ENCODE measurements at places on chromosomes 6 and 20.
A peak's percentile ranks its signal among the peaks of the same experiment; 100 is the strongest.

GRCh38 chr6:14406614-14407331, 289.2 kb downstream of the CD83 start:
- DNase-seq: no peak

GRCh38 chr6:89242574-89243330, 25.6 kb upstream of the GABRR1 start:
- no peak for DNase-seq

DNA sequence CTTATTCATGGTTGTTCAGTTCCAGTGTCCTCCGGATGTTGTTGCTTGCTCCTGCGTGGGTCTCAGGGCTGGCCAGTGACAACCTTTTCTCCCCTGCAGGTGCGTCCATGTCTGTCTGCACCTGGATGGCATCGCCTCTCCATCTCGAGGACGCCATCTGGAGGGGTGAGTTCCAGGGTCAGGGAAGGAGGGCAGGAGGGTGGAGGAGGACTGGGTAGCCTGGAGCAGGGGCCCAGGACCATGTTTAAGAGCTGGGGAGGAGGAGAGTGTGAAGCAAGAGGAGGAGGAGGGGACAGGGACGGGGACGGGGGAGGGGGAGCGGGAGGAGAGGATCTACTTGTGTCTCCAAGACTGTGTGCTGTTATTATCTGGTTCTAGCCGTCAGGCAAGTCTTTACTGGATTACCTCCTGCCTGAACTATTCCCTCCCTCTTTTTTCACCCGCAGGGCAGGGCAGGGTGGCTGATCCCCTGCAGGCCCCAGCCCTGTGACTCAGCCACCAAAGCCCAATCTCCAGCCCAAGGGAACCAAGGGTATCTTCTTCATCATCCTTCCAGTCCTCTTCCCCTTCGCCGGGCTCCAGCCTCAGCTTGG, 32.2 kb upstream of the TULP1 start:
- no peak for DNase-seq

DNA sequence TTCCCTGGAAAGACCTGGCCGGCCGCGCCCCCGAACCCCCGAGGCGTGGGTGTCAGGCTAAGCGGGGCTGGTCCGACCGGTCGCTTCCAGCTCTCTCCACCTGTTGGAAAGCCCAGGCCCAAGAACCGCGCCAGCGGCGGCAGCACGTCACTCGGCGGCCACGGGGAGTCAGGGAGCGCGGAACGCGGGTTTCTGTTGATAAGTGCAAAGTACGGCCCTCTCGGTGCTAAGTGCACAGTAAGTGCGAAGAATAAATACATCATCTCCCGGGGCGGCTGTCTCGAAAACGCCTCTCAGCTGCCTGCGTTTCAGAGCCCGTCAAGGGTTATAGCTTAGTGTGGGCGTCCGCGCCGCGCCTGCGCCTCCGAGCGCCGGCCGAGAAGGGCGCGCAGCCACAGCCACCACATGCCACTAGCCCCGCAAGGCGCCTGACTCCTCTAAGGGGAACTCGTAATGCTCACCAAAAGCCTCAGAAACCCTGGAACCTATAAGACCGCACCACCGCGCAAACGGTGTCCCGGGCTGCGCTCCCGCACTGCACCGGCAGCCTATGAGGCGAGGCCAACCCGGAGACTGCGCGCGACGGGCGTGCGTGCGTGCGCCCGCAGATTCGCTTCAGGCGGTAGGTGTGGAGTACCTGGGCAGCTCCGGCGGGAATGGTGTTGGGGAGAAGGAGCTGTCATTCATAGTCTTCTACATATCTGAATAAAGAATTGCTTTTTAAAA, 9.2 kb upstream of the TBX18 start:
- no peak for DNase-seq

- peak; percentile 84 for DNase-seq
Observed at GRCh38 chr6:138970856-138971425, 17.1 kb downstream of the REPS1 start.

- DNase-seq: no peak
Observed at GRCh38 chr6:30020626-30021025, 40.4 kb upstream of the POLR1H start.

DNA sequence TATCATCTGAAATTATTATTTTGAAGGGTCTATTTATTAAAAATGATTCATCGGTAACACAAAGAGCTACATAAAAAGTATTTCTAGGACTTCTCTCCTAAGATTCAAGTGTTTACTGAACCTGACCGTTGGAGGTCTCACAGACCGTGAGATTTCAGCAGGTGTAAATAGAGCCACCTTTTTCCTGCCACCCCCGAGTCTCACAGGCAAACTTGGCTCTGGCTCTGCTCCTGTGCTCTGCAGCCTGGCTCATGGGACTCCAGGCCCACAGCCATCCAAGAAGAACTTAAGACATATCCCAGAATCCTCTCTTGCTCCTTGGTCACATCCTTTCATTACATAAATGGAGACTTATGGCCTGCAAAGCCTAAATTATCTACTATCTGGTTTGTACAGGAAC, 67.8 kb upstream of the AGPAT4 start:
- no peak for DNase-seq

GRCh38 chr6:35498422-35499067, 1.7 kb upstream of the TEAD3 start:
- DNase-seq: no peak

DNA sequence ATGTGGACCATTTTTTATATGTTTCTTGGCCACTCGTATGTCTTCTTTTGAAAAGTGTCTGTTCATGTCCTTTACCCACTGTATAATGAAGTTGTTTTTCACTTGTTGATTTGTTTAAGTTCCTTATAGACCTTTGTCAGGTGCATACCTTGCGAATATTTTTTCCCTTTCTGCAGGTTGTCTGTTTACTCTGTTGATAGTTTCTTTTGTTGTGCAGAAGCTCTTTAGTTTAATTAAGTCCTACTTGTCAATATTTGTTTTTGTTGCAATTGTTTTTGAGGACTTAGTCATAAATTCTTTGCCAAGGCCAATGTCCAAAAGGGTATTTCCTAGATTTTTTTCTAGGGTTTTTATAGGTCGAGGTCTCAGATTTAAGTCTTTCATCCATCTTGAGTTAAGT, 66.2 kb downstream of the UNC5CL start:
- DNase-seq: no peak

DNA sequence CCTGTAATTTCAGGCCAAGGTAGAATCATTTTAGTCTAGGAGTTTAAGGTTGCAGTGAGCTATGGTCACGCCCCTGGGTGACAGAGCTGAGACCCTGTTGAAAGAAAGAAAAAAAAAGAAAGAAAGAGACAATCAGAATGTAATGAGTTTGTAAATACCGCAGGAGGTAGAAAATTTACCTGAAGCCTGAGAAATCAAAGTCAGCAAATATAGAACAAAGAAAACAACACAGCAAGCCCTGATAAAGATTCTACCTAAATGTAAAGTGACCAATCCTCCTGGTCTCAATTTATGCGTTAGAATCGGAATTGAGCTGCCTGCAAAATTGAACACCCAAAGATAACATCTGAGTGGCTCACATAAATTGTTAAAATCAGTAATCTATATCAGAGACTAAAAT, 146.5 kb upstream of the ZNF184 start:
- DNase-seq: no peak

- no peak for DNase-seq
Observed at GRCh38 chr6:3939368-3939958, 90.3 kb downstream of the FAM50B start.

GRCh38 chr6:17276766-17277165, 4.4 kb upstream of the RBM24 start:
- no peak for DNase-seq

DNA sequence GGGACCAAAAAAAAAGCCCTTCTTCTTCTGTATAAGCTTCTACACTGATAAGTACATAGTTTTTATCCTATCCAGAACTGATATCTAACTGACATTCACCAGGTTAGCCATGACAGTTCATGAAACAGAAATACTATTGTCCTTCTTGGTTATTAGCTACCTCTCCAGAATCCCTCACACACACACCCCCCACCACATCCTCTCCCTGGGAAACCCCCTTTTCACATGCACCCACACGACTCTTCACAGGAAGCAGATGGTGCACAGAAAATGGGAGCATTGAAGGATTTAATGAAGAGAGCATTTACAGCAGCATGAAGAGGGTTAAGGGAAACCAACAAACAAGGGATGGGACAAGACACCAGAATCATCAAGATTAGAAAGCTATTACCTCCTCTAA, 88.9 kb downstream of the FHL5 start:
- DNase-seq: no peak

- DNase-seq: no peak
Observed at GRCh38 chr20:31538326-31538725, 24.1 kb downstream of the HM13 start.

DNA sequence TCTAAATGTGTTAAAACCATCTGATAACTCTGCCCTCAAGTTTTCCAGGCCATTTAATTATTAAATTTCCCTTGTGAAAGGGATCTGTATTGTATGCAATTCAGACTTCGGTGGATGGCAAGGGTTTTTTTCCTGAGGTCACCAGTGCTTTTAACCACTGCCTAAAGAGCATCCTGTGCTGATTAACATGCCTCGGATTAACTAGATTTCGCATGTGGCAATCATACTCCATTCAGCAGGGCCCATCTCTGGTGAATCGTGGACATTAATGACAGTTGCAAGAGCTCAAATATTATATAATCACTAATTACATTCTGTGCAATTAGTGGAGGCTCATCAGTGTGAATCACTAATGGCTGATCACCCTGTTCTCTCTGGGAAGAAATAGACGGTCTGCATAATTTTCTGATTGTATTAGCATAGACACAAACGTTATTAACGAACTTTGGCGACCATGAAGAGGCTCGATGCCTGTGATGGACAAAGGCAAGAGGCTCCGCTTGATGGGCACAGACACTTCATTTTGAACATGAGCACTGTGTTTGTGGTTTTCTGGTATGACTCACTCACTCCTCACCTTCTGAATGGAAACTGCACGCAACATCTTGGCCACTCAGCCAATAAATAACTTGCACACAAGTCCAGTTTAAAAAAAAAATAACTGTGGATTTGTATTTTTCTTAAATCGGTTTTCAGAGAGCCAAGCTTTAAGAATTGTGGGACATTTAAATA, 31.4 kb downstream of the LINC00237 start:
- no peak for DNase-seq

DNA sequence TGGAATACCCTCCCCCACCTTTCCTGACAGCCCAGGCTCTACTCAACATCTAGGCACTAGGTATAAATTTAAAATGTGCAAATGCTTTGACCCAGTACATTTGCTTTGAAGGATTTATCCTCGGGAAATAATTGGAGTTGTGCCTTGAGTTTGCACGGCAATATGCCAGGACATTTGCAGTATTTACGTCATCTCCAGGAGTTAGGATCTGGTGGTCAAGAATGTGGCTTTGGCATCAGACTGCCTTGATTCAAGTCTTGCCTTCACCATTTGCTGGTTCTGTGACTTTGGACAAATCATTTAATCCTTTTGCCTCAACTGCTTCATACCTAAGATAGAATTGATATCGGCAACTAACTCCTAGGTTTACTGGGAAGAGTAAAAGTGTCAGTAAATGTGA, 169.6 kb downstream of the PLCB1 start:
- no peak for DNase-seq

- no peak for DNase-seq
Observed at GRCh38 chr20:3782597-3782996, 1.3 kb upstream of the SPEF1 start.

DNA sequence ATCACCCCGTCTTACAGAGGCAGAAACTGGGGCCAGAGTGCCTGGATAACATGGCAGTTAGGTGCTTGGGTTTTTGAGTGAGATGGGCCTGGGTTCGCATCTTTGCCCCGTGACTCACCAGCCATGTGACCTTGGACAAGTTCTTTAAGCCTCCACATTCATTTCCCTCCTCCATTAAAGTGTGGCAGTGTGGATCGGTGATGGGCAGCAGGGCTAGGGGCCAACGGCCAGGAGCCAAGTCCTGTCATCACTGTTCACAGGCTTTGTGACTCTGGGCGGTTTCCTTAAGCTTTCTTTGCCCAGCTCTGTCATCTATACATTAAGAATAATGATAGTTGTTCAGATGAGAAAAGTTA, 85.5 kb upstream of the PMEPA1 start:
- peak; percentile 8 for DNase-seq

DNA sequence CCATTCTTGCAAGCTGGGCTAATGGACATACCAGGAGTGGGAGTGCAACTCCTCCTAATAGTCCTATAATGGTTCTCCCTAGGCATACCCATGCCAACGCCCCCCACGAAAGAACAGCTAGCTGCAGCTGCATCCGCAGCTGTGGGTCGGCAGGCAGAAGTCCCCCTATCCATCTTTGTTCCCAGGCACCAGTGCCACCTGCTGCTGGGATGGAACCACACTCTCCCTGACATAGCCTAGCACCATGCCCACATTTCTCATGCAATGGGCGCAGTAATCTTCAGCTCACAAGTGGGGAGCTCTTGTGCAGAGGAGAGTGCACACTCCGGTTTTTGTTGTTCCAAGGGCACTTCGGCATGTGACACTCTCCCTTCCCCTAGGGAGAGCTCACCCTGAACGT, 567.8 kb downstream of the GRIK2 start:
- DNase-seq: no peak

- DNase-seq: no peak
Observed at GRCh38 chr6:46932526-46933319, 11.0 kb upstream of the ADGRF5 start.

GRCh38 chr6:149109397-149110070, 208.0 kb upstream of the TAB2 start:
- no peak for DNase-seq

DNA sequence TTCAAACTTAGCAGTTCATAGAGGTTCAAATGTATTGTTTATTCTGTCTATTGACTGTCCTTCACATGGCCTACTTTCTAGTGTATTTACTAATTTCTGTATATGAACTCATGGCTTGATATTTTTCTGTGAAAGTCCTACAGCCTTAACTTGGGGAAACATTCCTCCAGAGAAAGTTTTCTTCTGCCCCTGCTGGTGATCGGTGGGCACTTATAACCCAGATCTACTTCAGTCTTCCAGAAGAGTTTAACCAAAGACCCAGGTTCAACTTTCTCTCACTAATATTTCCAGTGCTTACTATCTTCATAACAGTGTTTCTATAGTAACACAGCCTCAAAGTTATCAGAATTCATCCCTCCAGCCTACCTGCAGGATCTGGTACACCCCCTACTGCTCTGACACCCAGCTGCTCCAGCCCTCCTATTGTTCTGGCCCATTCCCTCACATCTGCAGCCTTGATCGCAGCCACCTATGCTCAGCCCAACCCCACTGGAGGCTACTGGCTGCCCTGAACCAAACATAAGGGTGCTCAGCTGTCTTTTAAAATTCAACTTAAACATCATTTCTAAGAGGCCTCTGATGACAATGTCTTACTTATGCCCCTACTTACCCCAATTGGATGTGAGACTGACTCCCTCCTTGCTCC, 72.3 kb downstream of the TBX18 start:
- DNase-seq: no peak

- no peak for DNase-seq
Observed at GRCh38 chr6:105191351-105191750, 11.5 kb upstream of the POPDC3 start.

- no peak for DNase-seq
Observed at GRCh38 chr6:15586503-15586902, 76.3 kb downstream of the DTNBP1 start.
